ENCODE measurements at places on chromosomes 12 and 14.

DNA sequence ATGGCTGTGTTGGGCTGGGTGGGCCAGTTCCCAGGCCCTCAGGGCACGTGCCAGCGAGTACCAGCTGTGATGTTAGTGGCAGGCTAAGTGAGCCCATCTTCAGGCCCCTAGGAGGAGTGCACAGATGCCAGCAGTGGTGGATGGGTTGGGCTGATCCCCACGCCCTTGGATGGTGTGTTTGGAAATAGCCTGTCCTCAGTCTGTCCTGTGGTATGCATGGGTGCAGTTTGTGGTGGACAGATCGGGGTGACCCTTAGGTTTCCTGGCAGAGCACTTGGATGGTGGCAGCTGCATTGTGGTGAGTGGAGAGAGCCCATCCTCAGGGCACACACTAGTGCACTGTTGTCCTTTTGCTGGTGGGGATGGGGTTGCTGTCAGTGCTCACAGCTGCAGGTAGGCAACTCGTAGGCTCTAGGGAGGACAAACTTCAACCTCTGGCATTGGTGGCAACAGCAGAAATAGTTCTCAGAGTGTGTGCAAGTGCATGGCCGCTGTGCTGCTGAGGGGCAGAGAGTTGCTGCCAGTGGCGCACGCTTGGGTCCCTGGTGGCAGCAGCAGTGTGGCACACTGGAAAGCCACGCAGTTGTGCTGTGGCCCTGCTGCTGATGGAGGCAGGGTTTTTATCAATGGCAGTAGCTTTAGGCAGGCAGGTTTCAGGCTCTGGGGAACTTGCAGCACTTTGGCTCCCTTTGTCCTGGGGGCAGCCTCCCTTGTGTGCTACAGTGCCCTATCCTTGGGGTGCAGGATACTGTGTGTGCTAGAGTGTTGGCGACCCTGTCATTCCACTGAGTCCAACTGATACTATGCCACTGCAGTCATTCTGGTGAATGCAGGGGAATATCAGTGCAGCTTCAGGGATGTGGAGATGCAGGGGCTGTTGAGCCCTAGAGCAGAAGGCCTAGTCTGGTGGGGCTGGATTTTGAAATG is 65.5 kb downstream of the FBXO33 start:
- DNase-seq, result no peak

- DNase-seq, result peak; percentile 76
These were observed 667.6 kb upstream of the TBX3 start for GRCh38 chr12:115351514-115352077.

GRCh38 chr12:33551006-33551405 is 111.4 kb upstream of the SYT10 start:
- no peak for DNase-seq

GRCh38 chr12:26319511-26319910 is 124.1 kb downstream of the SSPN start:
- DNase-seq, result peak; percentile 99

DNA sequence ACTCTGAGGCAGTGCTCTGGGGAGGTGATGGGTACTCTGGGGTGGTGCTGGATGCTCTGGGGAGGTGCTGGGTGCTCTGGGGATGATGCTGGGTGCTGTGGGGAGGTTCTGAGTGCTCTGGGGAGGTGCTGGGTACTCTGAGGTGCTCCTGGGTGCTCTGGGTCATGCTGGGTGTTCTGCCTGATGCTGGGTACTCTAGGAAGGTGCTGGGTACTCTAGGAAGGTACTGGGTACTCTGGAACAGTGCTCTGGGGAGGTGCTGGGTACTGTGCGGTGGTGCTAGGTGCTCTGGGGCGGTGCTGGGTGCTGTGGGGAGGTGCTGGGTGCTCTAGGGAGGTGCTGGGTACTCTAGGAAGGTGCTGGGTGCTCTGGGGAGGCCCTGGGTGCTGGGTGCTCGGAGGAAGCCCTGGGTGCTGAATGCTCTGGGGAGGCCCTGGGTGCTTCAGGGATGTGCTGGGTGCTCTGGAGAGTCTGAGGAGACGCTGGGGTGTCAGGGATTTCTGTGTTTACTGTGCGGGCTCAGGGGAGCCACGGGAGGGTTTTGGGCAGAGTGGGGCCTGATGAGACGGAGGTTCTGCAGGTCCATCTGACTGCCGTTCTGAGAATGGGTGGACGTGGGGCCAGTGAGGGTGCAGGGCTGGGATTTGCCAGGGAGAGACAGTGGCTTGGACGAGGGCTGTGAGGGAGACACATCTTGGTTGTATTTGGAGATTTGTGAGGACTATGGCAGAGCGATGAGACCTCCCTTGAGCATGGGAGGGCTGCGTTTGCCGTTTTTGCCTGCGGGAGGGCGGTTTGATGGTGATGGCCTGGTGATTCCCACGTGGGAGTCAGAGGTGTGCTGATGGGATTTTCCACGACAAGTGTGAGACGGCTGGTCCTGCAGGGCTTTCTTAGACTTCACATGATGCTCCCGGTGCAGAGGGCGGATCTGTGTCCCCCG is 30.0 kb downstream of the MMP17 start:
- no peak for DNase-seq

DNA sequence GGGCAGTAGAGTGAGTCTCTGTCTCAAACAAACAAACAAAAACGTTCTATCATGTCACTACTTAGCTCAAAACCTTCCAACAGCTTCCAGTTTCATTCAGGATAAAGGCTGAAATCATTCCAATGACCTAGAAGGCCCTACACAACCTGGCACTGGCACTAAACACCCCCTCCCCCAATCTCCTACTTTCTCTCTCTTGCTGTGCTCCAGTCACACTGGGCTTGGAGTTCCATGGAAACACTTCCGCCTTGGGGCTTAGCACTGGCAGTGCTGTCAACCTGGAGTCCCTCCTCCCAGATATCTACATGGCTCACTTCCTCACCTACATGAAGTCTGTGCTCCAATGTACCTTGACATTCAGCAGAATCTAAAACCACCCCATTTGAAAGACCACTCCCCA is 65.0 kb upstream of the SINHCAF start:
- no peak for DNase-seq

- peak; percentile 98 for DNase-seq
These were observed 412.9 kb downstream of the RAD51B start for GRCh38 chr14:68232300-68233055.

- no peak for DNase-seq
These were observed 35.0 kb downstream of the TXNRD1 start for GRCh38 chr12:104250366-104251125.

- DNase-seq, result peak; percentile 1
These were observed at the start of gene UNC79 for GRCh38 chr14:93430315-93431035. Gene UNC79, plus strand, starts transcription at chr14:93430939. Its CDS starts 91 bp downstream, at chr14:93431030.

- DNase-seq, result no peak
These were observed 21.7 kb upstream of the HELB start for GRCh38 chr12:66280561-66280960.
